ENCODE measurements at places on chromosomes 11 and 22.

- DNase-seq = no peak
These were observed 14.0 kb upstream of the FLRT1 start for GRCh38 chr11:64021757-64022093.

DNA sequence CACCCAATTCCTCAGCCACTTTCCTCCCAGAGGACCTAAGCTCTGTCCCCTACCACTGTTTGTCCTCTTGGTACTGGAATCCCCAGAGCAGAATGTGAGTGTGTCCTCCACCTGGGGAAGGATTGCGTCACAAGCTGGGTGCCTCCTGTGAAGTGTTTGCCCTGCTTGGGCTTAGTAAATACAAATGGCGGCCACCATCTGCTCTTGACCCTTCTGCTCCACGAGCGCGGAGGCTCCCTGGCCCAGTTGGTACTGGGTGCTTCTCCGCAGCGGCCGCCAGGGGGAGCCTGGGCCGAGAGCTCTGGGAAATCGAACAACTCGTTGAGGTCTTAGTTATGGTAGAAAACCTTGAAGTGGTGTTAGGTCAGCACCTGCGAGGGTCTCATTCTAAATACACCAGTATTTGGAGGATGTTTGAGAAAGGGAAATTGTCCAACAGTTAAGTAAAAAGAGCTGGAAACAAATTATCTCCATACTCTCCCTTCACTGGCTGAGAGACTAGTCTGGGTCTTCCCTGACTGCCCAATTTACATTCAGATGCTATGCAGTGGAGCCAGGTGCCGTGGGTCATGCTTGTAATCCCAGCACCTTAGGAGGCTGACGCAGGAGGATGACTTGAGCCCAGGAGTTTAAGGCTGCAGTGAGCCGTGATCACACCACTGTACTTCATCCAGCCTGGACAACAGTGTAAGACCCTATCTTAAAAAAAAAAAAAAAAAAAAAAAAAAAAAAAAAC, 74.6 kb upstream of the TEAD1 start:
- DNase-seq = peak; percentile 64

- DNase-seq = no peak
These were observed 37.2 kb downstream of the FAR1 start for GRCh38 chr11:13705710-13706109.

DNA sequence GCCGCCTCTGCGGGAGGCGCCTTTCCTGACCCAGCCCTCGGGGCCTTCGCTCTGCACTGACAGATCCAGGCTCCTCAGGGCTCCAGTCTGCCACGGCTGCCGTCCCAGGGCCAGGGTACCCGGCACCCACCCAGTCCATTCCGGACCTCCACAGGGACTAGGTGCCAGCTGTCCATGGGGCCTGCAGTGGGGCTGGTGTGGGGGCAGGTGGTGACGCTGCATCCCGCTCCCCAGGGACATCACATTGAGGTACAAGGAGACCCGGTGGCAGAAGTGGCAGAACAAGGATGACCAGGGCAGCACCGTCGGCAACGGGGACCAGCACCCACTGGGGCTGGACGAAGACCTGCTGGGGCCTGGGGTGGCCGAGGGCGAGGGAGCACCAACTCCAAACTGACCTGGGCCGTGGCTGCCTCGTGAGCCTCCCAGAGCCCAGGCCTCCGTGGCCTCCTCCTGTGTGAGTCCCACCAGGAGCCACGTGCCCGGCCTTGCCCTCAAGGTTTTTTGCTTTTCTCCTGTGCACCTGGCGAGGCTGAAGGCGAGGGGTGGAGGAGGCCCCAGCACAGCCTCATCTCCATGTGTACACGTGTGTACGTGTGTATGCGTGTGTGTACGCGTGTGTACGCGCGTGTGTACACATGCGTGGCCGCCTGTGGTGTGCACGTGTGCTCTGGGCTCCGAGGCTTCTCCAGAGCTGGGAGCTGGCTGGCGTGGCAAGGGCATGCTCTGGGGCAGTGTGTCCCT, 16.7 kb downstream of the RNH1 start:
- no peak for DNase-seq

DNA sequence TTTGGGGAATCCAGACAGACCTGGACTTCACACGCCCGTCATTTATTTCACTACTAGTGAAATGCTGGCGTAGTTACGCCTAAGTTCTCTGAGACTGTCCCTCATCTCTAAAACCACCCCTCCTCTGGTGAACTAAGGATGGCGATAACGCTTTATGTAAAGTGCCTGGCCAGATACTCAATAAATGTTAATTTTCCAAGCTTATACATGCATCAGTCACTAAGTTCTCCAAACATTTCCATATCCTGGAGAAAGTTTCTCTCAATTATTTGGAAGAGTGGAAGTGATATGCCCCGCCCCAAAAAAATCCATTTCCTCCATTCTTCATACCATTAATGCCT, 1.1 kb upstream of the FBXO3 start:
- DNase-seq = no peak

DNA sequence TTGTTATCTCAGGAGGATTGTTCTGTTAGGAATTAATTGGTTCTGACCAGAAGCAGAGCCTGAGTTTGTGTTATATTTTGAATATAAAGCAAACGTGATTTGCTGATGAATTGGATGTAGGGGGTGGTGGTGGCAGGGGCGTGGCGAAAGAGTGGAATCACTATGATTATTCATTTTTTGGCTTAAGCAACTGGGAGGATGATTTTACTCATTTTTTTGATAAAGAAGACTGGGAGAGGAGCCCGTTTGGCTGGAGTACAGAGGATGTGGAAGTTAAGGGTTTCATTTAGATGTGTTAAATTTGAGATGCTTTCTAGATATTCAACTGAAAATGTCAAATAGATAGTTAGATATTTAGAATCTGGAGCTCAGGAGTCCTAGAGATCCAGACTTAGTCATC, 83.4 kb upstream of the MYO18B start:
- no peak for DNase-seq

- no peak for DNase-seq
These were observed 1.5 kb upstream of the SF3B2 start for GRCh38 chr11:66050581-66051231.

- no peak for DNase-seq
These were observed 59.7 kb downstream of the SPON1 start for GRCh38 chr11:14022251-14022650.

DNA sequence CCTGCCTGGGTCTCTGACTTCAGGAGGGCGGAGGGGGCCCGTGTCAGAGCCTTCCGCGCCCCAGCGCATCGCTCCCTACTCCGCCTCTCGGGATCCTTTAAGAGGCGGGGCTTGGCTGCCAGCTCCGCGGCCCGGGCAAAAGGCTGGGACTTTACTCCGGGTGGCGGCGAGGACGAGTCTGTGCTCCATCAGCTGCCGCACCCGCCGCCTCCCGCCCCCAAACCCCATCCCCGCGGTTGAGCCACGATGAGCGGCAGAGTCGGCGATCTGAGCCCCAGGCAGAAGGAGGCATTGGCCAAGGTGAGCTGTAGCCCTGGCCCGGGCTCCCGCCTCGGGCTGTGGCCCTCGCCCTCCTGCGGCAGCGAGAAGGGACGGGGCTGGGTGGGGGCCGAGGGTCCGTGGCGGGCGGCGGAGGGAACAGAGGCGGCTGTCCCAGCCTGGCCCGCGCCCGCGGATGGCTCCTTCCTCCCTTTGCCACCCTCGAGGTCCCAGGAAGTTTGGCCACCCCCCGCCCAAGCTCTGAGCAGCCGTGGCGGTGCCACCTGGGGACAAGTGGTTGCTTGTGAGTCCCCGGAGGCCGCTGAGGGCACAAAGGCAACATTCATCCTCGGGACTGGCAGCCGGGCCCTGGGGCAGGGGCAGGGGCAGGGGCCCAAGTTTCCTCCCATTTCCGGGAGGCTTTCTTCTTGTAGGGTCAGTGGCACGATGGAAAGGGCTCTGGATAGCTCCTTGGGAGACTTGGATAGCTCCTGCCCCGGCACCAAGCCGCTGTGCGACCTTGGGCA, at the start of gene SEC14L2:
Gene SEC14L2, plus strand, starts transcription at position 148 of the 785 bp plus-strand sequence. Its CDS starts 99 bp downstream, at position 247.
- peak; percentile 61 for DNase-seq

DNA sequence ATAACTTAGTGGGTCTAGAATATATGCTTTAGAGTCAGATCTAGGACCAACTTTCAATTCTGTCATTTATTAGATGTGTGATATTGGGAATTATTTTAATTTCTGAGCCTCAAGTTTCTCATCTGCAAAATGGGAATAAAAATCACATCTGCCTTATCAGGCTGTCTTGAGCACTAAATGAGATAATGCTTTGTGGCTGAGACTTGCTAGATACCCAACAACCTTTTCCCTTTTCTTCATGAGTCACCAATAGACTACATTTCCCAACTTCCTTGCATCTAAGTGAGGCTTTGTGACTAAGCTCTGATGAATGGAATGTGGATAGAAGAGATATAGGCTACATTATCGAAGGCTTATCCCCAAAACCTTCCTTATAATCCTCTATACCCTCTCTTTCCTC, 220.7 kb upstream of the SESN3 start:
- no peak for DNase-seq

- no peak for DNase-seq
These were observed 1085.3 kb downstream of the DLG2 start for GRCh38 chr11:84541731-84542340.

DNA sequence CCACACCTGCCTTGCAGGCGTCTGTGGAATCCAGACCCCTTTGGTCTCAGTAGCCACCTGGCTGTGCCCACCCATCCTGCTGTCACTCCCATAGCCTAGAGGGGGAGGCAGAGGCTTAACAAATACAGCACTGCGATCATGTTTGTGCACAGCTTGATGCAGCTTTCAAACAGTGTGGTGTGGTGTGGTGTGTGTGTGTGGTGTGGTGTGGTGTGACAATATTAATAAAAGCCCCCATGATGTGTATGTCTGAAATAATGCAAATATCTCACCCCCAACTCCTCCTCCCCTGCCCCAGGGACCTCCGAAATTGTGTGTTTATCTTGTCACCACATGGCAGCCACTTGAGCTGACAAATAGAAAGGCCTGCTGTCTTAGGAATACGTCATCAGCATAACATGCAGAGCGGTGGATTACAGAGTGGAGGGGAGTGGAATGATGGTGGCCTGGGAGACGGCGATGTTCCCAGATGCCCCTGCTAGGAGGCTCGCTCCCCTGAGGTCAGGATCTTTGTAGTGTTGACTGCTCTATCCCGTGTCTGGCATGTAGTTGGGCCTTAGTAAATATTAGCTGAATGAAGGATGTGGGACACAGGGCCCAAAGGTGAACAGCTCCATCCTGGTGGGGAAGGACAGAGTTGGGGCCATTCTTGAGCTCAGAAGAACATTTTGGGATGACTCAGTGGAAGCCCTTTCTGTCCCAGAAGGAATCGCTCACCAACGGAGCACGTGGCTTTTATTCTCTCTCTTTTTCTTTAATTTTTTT, 2.8 kb downstream of the PDXP start:
- peak; percentile 57 for DNase-seq

- DNase-seq = no peak
These were observed 11.3 kb upstream of the QSER1 start for GRCh38 chr11:32881286-32881685.

- DNase-seq = peak; percentile 47
These were observed 87.2 kb downstream of the CWF19L2 start for GRCh38 chr11:107370390-107370789.

GRCh38 chr11:95545116-95545875, 244.3 kb downstream of the FAM76B start:
- peak; percentile 20 for DNase-seq

DNA sequence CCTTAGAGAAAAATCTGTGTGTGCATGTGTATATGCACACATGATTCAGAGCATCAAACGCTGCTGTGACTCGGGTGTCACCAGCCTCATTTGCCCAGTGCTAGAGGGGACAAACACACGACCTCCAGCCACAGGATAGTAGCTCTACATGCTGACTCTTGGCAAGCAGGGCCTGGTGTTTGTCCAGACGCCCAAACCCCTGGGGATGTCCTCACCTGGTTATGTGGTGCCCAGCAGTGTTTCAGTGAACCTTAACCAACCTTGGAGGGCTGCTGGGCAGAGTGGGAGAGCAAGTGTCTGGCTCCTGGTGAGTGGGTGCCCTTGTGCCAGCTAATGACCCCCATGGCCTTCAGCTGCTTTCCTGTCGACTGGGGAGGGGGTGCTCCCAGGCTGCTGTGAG, 26.7 kb downstream of the IGLL1 start:
- DNase-seq = no peak

DNA sequence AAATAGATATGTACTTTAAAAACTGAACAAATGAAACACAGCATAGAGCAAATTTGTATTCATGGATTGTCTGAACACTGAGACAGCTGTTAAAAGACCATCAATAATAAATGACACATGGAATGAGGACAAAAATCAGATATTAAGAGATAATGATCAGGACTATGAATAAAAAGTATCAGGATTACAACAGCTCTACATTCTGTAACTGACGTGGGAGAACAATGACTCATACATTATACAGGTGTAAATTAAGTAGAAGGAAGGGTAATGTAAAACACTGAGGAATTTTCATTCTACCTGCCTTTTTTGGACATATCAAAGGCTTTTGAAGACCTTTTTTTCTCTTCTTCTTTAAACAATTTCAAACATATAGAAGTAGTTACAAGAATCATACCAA, 310.9 kb upstream of the ANO3 start:
- no peak for DNase-seq

DNA sequence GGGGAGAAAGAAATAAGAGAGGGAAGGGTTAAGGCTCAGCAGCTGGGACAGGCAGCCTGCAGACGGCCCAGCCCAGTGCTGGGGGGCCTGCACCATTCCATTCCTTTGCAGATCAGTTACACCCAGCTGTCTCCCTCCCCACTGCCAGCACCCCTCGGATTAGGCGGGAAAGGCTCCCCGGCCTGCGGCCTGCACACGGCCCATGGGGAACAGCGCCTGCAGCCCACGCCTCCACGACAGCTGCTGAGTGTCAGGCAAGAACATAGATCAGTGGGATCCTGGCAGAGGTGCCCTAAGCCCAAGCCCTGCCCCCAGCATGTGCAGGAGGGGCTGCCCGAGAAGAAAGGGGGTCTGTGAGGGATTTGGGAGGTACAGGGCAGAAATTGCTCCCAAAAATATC, 65.8 kb upstream of the MYOD1 start:
- DNase-seq = no peak

DNA sequence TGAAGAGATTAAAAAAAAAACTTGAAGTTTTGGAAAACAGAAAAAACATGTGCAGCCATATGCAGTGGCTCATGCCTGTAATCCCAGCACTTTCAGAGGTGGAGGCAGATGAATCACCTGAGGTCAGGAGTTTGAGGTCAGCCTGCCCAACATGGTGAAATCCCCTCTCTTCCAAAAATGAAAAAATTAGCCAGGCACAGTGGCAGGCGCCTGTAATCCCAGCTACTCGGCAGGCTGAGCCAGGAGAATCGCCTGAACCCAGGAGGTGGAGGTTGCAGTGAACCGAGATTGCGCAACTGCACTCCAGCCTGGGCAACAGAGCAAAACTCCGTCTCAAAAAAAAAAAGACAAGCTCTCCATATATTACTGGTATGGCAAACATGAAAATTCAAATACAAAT, 7.6 kb downstream of the DLG2 start:
- DNase-seq = no peak

- DNase-seq = no peak
These were observed 20.7 kb downstream of the PLEKHA7 start for GRCh38 chr11:16993495-16993894.

GRCh38 chr11:77073328-77074001, 6.7 kb downstream of the CAPN5 start:
- DNase-seq = peak; percentile 77

DNA sequence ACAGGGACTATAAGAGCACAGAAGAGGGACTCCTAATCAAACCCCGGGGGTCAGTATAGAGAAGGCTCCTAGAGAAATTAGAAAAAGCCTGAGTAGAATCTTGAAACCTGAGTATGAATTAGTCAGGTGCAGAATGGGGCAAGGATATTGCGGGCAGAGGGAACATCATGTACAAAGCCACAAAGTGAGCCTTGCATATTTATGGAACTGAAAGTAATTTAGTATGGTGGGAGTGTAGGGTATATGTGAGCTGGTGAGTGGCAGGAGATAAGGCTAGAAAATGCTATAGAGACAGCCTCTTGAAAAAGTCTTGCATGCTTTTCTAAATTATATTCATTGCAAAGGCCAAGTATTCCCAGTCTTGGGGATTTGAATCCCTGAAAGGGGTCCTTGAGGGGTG, 93.7 kb downstream of the STIM1 start:
- no peak for DNase-seq
